ENCODE measurements at places on chromosomes 3 and 15.

DNA sequence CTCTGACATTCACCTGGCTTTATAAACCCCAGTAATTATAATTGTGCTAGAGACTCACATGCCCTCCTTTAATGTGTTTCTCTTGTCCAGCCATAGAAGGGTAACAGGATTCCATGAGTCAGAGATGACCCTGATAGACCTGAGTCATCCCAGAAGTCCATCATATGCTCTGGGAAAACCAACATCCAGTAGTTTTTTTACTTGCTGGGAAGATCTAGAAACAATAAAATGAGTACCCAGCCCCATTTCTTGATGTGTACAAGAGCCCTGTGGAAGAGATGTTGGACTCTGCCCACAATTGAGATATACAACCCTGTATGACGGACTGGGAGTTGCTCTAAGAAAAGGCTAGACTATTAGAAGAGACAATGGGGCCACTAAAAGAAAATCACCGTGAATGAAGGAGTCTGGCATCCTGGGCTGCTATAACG is 22.4 kb upstream of the THUMPD3 start:
- DNase-seq = peak; percentile 70

DNA sequence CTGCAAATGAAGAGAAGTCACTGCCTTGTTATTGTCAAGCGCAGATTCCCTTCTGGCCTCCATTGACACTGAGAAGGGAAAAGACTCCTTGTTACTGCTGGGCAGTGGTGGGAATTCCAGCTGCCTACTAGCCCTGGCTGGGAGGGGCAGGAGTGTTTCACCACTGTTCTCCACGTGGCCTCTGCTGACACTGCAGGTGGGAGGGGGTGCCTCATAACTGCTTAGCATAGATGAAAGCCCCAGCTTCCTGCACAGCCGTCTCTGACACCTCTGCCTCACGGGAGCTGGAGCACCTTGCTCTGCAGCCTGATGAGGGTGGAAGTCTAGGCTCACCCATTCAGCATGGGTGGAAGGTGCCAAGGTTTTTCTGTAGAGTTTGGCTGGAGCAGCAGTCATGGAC is 52.1 kb downstream of the TM2D3 start:
- no peak for DNase-seq

- DNase-seq = no peak
These were observed 83.9 kb upstream of the TGFBR2 start for GRCh38 chr3:30522476-30522875.

GRCh38 chr3:37725842-37726241 is 135.8 kb upstream of the CTDSPL start:
- no peak for DNase-seq

DNA sequence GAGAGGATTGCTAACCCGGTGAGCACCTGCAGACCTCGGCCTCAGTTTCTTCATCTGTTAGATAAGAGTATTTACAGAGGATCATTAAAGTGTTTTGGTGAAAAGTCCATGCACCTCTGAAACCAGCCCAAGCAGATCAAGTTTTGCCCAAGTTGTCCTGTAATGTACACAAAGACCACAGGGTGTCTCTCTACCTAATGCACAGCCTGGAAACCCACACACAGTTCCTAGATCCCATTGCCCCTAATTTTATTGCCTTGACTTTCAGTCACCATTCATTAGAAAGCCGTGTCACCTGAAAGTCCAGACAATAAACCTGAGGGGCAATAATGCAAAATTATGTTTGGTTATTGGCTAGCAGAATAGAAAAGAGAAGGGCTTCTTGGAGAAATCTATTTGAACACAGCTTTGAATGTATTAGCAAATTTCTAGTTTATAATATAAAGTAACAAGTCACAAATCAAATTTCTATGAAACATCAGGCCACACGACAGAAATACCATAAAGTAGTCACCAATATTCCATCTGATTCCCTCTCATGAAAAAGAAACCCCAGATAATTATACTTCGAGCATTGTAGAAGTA is 161.3 kb upstream of the SLC2A2 start:
- DNase-seq = no peak

DNA sequence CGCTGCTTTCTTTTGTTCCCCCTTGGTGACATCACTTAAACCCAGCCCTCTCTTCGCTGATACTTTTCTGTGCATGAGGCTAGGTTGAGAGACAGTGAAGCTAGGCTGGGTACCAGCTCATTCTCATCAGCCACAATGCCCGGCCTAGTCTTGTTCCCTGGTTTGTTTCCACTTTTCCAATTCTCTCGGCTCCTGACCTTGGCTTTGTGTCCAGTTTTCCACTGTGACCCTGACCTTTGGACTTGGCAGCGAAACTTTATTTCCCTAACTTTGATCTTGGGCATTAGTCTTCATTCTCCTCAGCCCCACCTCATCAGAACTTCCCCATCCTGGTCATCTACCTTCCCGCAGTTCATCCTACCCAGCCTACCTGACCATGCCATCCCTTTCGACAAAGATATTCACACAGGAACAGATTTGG is 908 bp upstream of the ADPGK start:
- no peak for DNase-seq

GRCh38 chr3:195101927-195102608 is 168.9 kb downstream of the XXYLT1 start:
- no peak for DNase-seq

DNA sequence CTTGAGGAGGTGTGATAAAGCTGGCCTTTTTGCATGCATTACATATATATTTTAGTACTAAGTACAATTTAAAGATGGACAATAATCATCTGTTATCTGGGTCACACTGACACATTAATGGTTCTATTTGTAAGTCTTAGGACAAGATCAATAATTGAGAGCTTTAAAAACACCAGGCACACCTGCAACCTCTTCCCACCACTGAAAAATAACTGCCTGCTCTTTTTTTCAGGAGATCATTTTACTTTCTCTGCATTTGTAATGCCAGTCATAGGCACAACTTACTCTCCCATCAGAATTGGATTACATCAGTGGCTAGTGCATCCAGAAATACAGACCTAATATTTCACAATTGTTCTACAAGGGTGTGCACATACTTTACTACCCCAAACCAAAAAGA is 149.8 kb downstream of the MECOM start:
- DNase-seq = no peak

GRCh38 chr3:23659840-23660430 is 145.8 kb upstream of the UBE2E1 start:
- no peak for DNase-seq

- DNase-seq = peak; percentile 99
These were observed 554 bp upstream of the GSK3B start for GRCh38 chr3:120094776-120095225.

- no peak for DNase-seq
These were observed 58.2 kb upstream of the NR2E3 start for GRCh38 chr15:71752128-71752527.

DNA sequence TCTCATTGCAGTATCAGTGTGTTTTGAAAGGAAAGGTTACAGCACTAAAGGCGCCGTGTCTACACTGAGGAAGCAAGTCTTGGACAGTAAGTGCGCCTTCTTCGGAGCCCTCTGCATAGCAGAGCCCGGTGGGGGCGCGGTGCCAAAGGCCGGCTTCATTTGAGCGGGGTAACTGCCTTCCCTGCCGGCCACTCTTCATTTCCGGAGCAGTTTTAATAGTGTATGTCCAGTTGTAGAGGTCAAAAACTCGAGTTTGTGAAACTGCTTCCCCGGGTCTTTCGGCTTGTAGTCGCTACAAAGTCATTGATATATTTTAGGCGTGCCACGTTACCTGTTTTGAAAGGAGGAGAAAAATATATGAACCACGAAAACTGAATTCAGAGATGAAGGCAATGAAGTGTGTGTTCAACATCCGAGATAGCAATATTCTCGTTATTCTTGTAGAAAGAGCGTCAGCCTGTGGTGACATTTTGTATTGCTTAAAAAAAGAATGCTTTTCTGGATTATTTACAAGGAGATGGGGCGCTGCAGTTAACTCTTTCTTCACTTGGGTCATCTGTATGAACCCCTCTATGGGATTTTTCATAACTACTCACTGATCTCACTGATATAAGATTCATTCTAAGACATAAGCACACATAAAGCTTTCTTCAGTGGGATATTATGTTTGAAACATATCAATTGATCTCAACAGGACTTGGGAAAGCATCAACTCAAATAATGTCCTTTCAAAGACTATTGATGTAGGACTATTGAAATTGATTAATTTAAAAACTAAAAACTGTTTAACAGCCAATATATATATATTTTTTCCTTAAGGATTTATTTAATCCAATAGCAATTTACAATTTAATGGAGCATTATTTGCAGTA is 3.0 kb downstream of the ALCAM start:
- no peak for DNase-seq

DNA sequence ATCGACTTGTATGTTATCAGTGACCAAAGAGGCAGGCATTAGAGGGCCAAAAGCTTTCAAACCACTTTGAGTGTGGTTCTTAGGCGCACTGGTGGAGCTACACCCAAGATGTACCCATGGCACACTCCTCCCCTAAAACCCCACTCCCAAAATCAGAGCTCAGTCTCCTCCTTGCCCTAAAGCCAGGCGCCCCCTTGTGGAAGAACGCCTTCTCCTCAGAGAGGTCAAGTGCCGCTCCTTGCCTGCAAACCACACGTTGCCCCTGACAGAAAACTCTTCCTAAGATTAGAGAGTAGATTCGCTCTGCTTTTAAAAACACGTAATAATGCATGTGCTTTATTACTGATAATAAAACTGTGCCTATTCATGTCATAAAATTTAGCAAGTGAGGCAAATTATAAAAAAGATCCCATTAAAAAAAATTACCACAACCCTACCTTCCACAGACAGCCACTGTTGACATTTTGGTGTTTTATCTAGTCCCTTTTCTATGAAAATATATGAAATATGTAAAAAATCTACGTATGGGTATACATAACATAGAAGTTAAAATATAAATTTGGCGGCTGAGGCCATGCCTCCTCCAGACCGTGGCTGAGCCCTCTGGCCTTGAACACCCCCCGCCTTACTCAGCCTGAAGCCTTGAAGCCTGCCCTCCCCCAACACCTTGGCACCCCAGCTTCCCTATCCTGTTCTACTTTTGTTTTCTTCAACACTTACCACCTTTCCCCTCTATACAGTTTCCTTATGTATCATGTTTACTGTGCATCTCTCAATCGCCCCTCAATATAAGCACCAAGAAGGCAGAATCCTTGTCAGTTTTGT is 33.5 kb downstream of the BCL2L10 start:
- no peak for DNase-seq

GRCh38 chr15:30065025-30065801 is 17.5 kb upstream of the GOLGA8J start:
- peak; percentile 91 for DNase-seq

DNA sequence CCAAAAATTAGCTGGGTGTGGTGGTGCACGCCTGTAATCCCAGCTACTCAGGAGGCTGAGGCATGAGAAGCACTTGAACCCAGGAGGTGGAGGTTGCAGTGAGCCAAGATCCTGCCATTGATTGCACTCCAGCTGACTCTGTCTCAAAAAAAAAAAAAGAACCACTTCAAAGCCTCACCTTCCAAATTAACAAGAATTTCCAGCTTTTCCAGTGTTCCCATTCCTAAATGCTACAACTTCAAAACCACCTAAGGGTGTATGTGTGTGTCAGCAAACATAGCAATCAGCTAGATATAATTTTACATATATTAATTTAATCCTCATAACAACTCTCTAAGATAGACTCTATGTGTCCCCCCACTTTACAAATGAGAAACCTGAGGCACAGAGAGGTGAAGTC is 512.5 kb upstream of the PROK2 start:
- DNase-seq = no peak

GRCh38 chr3:1903111-1903510 is 195.6 kb upstream of the CNTN4 start:
- no peak for DNase-seq

- no peak for DNase-seq
These were observed 44.3 kb downstream of the SLC28A1 start for GRCh38 chr15:84928843-84929168.

DNA sequence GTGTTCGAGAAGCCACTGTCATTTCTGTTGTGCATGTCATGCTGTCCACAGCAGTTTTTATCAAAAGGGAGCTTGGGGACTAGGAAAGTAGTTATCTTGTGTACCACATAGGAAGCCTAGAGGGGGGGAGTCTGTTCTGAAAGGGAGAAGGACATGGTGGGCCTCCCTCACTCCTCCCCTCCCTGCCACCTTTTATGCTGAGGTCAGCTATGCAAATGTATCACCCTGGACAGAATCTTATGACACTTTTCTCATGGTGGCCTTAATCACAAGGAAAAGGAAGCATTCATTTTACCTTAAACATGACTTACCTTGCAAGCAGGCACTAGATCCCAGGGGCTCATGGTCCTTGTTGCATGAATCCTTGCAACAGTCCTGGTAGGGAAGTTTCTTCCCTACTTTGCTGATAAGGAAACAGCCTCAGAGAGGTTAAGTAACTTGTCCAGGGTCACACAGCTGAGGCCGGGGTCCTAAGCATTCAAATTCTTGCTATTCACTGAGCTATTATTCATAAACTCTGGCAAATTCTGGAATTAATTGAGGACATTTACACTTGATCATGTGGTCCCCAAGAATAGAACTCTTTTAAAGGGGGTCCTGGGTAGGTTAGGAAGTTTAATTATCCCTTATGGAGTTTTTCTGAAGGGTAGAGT is 81.1 kb upstream of the SLC6A1 start:
- no peak for DNase-seq

DNA sequence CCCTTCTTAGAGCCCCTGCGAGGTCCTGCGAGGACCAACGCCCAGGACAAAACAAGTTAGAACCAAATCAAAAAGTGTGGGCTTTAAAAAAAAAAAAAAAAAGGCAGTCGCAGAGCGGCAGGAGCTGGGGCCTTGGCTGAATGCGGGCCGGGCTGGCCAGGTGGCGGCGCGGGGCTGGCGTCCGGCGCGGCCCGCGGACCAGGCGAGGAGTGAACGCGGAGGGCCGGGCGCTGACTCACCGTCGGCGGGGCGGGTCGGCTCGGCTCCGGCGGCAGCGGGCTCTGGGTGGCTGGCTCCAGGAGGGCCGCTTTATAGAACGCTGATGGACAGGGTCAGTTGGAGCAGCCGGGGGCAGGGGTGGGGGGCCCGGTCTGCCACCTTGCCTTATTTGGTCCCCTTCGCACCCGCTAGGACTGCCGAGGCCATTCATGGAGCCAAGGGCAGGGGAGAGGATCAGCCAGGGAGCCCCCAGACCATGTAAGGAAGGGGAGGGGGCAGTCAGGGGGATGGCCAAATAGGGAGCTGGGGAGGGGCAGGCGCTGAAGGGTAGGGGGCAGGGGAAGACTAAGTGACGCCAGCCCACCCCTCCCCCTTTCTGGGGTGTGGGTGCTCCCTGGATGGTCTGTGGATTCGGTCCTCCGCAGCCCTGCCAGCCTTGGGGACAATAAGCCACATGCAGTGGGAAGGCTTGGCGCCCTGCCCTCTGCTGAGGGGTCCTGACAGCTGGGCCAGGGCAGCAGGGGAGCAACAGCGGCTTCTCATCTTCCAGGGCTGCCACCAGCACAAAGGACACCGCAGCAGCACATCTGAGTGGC is at the start of gene ACTC1:
TSS of gene ACTC1 (minus strand) at position 283 of the 815 bp plus-strand sequence. CDS start 741 bp downstream, outside the sequence.
- no peak for DNase-seq

- no peak for DNase-seq
These were observed 87.5 kb downstream of the RPL39L start for GRCh38 chr3:187051724-187052366.
